Hematopoietic multipotent progenitor cell treated with erythropoietin and hydrocortisone succinate and interleukin-3 and kit ligand, for 4 days (in vitro differentiated cells): ENCODE measurements at places on chromosomes 12 and 14.

DNA sequence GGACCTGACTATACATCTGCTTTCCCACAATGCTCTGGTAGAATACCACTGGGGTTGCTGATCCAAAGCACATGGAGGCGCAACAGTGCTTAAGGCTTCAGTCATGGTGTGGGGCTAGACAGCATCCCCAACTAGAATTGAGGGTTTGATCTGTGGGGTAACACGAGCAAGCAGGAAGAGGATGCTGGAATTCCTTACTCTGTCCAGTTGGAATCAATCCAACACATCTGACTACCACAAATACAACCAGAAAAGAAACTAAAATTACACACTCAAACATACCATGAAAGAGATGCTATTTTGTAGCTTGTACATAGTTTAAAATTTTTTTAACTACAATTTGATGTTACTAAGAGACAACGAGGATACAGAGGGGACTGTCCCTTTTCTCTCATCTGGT lies 40.4 kb upstream of the GTF2A1 start:
- no peak for DNase-seq

GRCh38 chr14:86782092-86782580 lies 1210.8 kb downstream of the GALC start:
- no peak for DNase-seq

- no peak for DNase-seq
Measured at GRCh38 chr14:104429291-104429861, 150.2 kb upstream of the C14orf180 start.

DNA sequence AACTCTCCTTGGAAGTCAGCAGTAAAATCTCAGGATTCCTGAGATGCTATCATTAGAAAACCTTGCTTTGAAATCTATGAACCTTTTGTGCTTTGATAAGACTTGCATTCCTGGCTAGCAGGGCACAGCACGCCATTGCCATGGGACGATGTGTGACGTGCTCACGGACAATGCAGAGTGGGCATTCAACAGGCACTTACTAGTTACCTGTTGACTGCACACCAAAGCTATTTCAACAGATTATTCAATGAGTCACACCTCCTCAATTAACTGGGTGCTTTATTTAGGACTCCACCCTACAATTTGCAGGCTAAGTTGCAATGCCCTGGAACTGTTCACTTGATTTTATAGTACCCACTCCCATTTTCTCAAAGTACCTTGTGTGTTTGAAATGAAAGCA lies 11.3 kb downstream of the NOS1 start:
- DNase-seq, result no peak

GRCh38 chr12:118472940-118473339 lies 96.6 kb downstream of the SUDS3 start:
- no peak for DNase-seq

GRCh38 chr14:72462056-72462455 lies 431.8 kb downstream of the DPF3 start:
- no peak for DNase-seq

- no peak for DNase-seq
Measured at GRCh38 chr12:68977909-68978610, 45.1 kb upstream of the CPM start.

- no peak for DNase-seq
Measured at GRCh38 chr12:86634456-86635410, 378.5 kb upstream of the MGAT4C start.

DNA sequence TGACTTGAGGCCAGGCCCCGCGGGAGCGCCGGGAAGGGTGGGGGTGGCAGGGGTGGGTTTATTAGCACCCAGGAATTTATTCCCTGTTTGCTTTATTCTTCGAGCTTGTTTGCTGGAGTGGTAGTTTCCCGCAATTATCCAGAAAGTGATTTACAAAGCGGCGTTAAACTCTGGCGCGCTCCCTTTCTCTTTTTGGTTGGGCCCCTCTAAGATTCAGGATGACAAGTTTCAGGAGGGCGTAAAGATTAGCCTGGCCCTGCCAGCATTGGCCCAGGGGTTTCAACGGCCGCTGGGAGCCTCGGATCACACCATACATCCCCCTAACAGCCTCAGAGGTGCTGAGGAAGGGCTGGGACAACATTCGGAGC lies 444 bp upstream of the NKX2-8 start:
- DNase-seq, result no peak

- no peak for DNase-seq
Measured at GRCh38 chr12:6978188-6978587, 7.5 kb downstream of the EMG1 start.

- DNase-seq, result no peak
Measured at GRCh38 chr12:47935184-47935583, 28.2 kb upstream of the TMEM106C start.
